ENCODE measurements at places on chromosomes 2 and 18. TPM values are rescaled to one million over a fixed set of nuclear protein-coding genes. Genes with fewer than 3 reads are reported as not detected.

DNAJC5G gene
- total RNA-seq, result 1.6 TPM

UPP2 gene
- total RNA-seq, result not detected

ST8SIA3 gene
- 0.35 TPM for total RNA-seq

MEP1B gene
- total RNA-seq, result 0.13 TPM

MAP3K19 gene
- total RNA-seq, result not detected

OR6B3 gene
- total RNA-seq, result not detected

BOK gene
- total RNA-seq, result 4.5 TPM

MTHFD2 gene
- 26.8 TPM for total RNA-seq

LIMS4 gene
- 4.5 TPM for total RNA-seq

ACKR3 gene
- 36.6 TPM for total RNA-seq

GREB1 gene
- total RNA-seq, result 2.9 TPM

ELOA2 gene
- not detected for total RNA-seq

GTF3C2 gene
- total RNA-seq, result 23.9 TPM

ABCG5 gene
- total RNA-seq, result not detected

- DNase-seq, result no peak
These were observed 259.4 kb downstream of the ANAPC1 start for GRCh38 chr2:111624411-111625156.

- no peak for DNase-seq
These were observed 73.6 kb downstream of the ACOXL start for GRCh38 chr2:110805894-110806452.

DNA sequence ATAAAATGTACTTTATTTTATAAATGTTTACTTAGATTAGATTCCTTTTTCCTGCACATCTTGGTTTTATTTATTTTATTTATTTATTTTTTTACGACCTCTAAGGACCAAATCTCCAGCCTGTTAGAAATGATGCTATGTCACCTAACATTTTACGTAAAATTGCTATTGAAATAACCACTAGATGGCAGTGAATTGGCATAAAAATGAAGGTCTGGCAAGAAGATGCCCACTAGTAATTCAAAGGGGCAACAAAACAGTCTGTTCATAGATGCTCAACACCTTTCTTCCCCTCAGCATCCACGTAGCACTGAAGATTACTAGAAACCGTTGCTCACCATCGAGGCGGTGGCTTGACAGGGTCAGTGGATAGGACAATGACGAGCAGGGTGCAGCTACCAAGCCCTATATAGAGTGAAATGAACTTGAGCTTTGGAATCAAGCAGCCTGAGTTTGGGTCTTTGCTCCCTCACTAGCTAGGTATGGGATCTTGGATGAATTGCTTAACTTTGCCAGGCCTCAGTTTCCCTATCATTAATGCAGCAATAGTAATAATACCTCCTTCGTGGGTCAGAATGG is 128.7 kb upstream of the L3MBTL4 start:
- no peak for DNase-seq

DNA sequence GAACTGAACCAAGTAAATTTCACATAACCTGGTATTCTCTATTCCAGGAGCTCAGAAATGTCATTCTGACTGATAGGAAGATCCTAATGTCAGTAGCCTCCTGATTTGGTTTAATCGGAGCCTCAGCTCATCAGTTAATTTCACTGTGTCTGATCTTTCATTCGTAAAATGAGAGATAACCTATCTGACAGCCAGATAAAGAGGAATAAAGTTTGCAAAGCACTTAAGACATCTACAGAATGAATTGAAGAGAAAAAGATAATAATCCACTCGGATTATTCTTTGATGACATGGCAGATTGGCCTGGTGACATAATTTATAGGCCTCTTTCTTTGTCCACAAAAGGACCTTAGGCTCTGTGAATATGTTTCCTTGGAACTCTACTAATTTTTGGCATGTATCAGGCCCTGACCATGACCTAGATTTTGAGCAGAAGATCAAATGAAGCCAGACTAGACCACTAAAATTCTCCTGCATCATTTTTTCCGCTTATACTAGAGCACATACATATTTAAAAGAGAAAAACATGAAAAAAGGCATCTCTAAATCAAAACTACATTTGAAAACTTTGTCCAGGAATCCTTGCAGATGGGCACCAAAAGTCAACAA is 312.4 kb downstream of the MTX2 start:
- no peak for DNase-seq

- no peak for DNase-seq
These were observed 183.4 kb upstream of the RASGRP3 start for GRCh38 chr2:33292981-33293595.

GRCh38 chr2:64202206-64202845 is 58.1 kb upstream of the PELI1 start:
- DNase-seq, result no peak

- no peak for DNase-seq
These were observed 60.1 kb downstream of the SLC66A3 start for GRCh38 chr2:11215407-11215806.

GRCh38 chr18:11259469-11260150 is 110.2 kb upstream of the PIEZO2 start:
- DNase-seq, result no peak

GRCh38 chr18:63067939-63068338 is 251.6 kb downstream of the BCL2 start:
- no peak for DNase-seq

DNA sequence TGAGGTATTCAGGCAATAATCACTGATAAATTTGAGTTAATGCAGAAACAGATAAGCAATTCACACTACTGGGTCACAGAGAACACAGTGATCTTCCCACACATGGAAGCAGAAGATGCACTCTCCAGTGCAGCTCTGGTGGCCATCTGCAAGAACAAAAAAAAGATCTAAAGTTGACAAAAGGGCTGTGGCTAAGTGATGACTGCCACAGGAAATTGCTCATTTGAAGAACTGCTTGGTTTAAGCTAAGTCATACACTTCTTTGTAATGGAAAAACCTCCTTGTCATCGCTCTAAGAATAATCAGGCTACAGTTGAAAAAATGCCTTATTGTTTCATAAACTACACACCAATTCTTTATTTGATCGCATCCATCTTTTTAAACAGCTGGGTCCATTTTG is 115.1 kb downstream of the DTNB start:
- DNase-seq, result no peak

DNA sequence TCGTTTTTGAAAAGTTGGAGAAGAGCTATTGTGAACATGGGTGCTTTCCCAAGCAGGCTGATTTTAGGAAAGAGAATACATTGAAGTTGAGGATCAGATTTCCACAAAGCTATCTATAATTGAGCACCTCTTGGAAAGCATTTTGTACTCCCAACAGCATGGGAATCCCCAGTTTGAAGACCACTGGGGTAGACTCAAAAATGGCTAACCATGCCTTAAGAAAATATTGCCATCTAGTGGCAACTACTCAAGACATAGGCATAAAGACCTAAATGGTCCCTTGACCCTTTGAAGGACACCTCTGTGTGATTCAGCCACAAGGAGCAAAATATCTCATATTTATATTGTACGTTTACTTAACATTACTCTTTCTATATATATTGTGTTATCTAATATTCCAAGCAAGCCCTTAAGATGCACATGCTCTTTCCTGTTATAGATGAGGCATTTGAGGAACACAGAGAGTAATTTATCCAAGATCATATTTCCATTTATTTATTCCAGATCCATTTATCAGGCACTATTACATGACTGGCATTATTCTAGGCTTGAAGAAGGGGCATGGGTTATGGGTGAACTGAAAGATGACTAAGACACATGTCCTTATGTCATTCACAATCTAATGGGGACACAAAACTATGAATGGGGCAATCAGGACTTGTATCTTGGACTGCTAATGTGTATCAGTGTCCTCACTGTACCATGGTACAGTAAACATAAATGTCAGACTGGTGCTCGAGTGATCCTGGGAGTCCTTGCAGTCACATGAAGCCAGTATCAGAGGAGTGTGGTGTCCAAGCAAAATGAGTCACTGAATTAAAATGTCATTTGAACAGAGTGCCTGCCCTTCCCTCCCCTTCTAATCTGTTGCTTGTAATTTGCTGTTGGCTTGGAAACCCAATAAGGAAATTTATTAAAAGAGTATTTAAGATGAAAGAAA is 121.0 kb upstream of the XPO1 start:
- DNase-seq, result no peak

GRCh38 chr2:54497763-54498680 is 41.9 kb downstream of the SPTBN1 start:
- no peak for DNase-seq

GRCh38 chr2:216385478-216385877 is 13.2 kb upstream of the MARCHF4 start:
- no peak for DNase-seq

GRCh38 chr2:70698847-70699246 is 69.2 kb downstream of the ADD2 start:
- no peak for DNase-seq

DNA sequence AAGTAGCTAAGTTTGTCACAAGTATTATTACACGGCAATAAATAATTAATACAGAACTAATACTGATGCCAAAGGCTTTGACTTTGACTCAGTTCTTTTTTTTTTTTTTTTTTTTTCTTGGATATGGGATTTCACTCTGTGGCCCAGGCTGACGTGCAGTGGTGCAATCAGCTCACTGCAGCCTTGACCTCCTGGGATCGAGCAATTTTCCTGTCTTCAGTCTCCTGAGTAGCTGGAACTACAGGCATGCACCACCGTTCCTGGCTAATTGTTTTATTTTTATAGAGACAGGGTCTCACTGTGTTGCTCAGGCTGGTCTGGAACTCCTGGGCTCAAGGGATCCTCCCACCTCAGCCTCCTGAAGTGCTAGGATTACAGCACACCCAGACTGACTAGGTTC is 284.5 kb downstream of the SS18 start:
- no peak for DNase-seq

DNA sequence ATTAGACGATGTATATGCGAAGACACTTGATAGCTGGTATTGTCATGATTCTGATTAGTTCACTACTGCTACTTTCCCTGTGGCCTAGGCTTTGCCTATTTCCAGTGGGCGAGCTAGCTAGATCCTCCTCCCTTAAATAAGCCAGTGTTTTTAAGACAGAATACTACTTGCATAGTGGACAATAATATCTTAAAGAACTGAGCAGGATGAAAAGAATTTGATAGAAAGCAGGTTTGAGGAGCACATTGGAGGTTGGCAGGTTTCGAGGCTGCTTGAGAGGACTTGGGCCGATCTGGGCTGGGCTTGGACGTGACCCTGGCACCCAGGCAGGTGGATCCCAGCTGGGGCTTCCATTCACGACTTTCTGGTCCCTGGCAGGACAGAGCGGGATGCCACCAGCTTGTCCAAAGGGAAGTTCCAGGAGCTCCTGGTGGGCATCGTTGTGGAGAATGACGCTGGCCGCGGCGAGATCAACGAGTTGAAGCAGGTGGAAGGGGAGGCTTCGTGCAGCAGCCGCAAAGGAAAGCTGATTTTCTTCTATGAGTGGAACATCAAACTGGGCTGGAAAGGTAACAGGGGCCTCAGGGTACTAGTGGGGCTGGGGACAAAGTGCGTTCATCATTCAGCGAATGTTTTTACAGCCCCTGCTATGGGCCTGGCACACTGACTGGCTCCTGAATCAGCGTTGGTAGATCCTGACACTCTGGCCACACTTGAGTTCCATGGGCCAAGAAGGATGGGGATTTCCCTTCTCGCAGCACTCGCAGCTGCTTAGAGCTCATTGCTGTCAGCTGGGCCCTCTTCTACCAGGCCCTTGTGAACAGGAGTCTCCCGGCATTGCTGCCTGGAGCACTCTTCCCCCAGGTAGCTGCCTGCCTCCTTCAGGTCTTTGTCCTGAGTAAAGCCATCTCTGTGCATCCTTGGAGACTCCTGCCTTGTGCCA is 16.9 kb downstream of the C2orf74 start:
- no peak for DNase-seq

GRCh38 chr2:236512902-236513435 is 56.7 kb upstream of the ACKR3 start:
- no peak for DNase-seq

DNA sequence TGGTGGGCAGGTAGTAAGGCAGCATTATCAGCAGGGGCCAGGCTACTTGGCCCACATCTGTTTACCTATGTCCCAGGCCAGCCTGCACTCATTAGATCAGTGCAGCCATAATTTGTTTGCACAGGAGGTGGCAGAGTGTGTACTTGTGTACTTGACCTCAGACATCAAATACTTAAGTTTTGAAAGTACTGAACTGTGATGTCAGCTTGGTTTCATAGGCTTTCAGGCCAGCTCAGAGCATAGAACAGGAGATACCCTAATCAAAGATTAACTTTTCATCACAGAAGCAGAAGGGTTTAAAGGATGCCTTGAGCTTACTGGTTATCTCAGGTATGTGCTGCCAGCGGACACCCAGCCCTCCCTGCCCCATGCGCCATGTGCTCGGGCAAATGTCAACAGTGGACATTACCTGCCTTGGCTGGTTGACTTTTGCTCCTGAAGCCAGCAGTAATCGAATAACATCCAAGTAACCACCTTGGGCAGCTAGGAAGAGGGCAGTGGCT is 33.2 kb downstream of the ANKRD29 start:
- no peak for DNase-seq

- DNase-seq, result no peak
These were observed 65.0 kb upstream of the RPL31 start for GRCh38 chr2:100936972-100937542.
